ENCODE measurements at places on chromosomes 5 and 9. TPM values are rescaled to one million over a fixed set of nuclear protein-coding genes. Genes with fewer than 3 reads are reported as not detected.

DNA sequence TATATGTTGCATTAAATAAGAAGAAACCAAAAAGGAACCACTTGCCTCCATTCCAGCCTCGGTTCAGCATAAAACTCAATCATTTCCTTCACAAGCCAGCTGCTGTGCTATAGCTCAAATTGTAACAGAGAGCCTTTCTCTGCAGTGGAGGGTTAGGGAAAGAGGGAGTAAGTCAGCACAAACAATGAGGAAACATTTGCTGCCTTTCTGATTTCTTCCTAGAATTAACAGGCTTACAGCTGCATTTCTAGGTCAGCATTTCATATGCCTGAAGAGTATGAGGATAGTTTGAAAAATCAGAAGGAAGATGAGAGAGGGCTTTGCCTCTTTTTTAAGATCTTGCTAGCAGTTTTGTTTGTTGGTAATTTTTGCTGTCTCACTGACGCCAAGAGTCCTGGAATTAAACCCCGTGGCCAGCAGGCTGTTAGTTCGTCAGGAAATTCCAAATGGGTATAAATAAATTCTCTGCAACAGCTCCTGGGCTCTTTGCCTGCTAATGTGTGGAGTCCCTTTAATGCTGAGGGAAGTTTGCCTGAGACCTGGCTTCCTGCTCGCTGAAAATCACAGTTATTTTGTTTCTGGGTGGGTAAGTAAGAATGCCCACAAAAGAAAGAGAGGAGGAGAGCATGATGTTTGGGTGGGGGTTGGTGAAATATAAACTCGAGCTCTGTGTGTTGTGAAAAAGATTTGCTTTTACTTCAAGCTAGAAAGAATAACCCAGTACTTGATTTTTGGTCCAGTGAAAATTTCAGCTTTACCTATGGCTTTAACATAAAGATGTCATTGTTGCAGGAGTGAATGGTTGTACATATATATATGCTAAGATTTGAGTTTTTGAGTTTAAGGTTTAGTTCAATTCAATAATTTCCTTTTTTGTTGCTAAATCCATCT, 148.1 kb upstream of the DMRT1 start:
- no peak for DNase-seq

DNA sequence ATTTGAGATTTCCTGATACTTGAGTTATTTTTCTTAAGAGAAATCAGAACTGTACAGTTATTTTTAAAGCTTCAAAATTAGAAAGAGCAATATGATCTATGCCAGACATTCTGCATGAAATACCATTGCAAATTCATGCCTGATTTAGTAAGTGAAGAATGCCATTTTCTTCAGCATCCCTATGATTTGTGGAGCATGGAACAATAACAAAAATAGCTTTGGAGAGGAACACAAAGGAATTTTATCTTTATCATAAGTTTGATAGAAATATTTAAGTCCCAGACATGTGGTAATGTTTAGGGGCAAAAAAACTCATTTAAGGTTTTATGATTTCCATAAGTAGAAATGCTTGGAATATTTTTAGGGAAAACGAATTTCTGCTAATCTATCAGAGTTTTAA, 1863.4 kb downstream of the EFNA5 start:
- no peak for DNase-seq

DNA sequence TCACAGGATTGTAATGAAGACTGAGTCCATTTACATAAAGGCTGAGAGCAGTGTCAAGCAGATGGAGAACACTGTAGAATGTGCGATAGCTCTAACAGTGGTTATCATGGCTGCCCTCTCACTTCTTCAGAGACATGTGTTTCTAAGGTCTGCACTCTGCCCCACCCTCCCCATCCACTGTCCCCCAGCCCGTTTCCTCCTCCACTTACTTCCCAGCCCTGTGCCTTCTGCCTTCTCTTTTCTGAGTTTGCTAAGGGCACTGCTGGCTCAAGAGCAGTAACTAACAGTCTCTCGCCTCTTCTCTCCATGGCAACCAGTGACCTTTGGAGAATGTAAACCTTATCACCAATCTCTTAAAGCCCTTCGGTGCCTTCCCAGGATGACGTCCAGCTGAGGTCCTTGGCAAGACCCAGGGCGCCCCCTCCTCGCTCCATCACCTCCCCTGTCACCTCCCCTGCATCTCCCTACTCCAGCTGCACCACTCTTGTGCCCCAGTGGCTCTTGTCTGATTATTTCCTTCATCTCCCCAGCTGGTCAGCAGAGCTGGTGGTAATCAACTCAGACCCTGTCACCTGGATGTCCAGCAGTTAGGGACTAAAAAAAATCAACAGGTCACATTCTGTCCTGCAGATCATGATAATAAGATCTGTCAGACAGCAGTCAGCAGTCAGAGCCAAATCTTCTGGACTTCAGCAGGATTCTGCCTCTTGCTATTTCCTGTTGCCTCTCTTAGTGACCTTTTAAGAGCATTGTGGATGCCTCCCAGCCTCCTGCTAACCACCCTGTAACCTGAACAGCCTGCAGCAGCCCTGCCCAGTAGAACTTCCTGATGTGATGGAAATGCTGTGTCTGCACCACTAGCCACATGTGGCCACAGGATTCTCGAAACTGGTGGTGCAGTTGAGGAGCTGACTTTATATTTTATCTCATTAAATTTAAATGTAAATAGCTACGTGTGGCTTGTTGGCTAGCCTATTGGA, 9.0 kb downstream of the FXN start:
- no peak for DNase-seq

GRCh38 chr5:11928909-11929308, 24.7 kb upstream of the CTNND2 start:
- DNase-seq, result no peak

PCA3 gene
- not detected for total RNA-seq
